ENCODE measurements at places on chromosomes 6 and 20.
A peak's percentile ranks its signal among the peaks of the same experiment; 100 is the strongest.

- no peak for DNase-seq
Observed at GRCh38 chr6:129276986-129277385, 394.0 kb downstream of the LAMA2 start.

GRCh38 chr20:35768731-35769664 is 2.8 kb upstream of the PHF20 start:
- DNase-seq = peak; percentile 96

DNA sequence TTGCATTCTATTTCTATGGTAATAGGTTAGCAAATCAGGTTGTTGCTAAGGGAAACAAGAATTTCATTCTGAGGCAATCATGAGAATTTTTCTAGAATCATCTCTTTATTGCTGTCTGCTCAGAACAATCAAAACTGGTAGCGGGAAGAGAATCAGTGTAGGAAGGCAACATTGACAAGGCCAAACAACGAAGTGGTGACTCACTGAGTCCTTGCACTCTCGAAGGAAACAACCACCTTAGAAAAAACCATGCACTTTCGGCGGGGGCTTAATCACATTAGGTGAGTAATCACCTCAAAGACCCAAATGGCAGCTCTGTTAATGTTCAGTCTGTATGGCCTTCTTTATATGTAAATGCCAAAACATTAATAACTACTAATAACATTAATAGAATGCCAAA is 78.8 kb upstream of the MAP7 start:
- peak; percentile 72 for DNase-seq

GRCh38 chr6:148440877-148441453 is 98.3 kb downstream of the SASH1 start:
- peak; percentile 74 for DNase-seq

- DNase-seq = no peak
Observed at GRCh38 chr20:58580474-58580835, 65.3 kb upstream of the APCDD1L start.

DNA sequence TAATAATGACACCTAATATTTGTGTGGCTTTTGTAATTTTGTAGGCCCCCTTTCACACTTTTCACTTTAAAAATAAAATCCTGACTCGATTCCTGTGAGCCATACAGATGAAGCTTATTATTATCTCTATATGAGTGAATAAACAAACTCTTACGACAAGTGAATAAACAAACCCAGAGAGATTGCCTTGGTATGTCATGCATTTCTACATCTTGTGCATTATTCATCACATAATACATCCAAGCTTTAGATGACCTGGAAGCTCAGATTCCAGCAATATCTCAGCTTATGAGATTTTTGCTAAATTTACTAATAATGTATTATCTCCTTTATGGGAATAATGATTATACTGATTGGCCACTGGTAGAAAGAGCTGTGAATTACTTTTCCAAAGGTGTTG is 248.2 kb downstream of the TBX18 start:
- no peak for DNase-seq

- DNase-seq = peak; percentile 10
Observed at GRCh38 chr6:1552296-1552761, 57.4 kb upstream of the FOXC1 start.

GRCh38 chr20:53359425-53359824 is 234.2 kb downstream of the ZNF217 start:
- no peak for DNase-seq

GRCh38 chr6:37488476-37488875 is 11.2 kb downstream of the CCDC167 start:
- no peak for DNase-seq

DNA sequence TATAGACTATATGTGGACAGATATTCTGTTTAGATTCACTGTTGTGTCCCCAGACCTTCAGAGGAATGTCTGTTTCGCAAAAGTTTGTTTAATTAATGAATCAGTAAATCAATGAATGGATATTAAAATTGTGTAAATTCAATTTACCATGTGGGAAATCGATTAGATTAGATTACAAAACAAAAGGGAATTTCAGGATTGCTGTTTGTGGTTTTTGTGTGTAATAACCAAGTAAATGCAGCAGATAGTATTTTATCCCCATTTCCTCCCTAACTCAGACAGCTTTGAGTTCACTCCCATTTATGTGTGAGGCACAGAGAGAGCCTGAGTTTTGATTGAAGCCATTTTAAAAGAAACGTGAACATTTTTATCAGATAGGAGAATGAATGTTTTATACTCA is 214.8 kb downstream of the ADGB start:
- peak; percentile 16 for DNase-seq

- DNase-seq = peak; percentile 29
Observed at GRCh38 chr6:3405182-3405518, 51.7 kb downstream of the SLC22A23 start.

GRCh38 chr6:130293800-130294199 is 71.0 kb upstream of the SAMD3 start:
- peak; percentile 74 for DNase-seq

DNA sequence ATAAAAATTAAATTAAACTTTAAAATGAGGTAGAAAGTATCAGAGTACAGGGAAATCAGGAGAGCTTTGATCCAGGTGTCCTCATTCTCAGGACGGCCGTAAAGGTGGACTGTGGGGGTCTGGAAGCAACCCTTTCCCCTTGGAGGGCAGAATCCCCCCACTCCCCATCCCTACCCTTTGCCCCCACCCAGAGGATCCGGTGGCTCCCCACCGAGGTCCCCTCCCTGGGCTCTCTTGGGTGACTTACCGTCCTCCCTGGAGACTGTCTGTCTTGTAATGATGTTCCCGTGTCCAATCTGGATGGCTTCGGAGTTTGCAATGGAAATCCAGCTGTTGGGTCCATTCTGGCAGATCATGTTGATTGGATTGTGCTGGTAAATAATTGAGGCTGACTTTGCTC is 7.3 kb downstream of the ZBP1 start:
- no peak for DNase-seq

- peak; percentile 78 for DNase-seq
Observed at GRCh38 chr6:16764188-16764950, 3.1 kb upstream of the ATXN1 start.

DNA sequence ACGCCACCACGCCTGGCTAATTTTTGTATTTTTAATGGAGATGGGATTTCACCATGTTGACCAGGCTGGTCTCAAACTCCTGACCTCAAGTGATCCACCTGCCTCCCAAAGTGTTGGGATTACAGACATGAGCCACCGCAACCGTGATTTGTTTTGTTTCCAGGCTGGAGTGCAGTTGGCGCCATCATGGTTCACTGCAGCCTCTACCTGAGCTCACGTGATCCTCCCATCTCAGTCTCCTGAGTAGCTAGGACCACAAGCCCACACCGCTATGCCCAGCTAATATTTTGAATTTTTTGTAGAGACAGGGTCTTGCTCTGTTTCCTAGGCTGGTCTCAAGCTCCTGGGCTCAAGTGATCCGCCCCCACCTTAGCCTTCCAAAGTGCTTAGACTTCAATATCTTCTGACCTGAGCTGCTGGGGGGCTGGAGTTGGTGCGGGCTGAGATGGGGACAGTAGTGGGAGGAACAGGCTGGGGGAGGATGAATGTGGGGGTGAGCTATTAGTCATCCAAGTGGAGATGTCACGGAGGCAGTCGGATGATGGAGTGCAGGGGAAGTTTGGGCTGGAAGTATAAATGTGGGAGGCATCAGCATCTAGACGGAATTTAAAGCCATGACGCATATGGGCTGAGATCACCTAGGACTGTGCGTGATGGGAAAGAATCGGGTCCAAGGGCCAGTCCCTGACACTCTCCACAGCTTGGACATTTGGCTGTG is 23.1 kb upstream of the ZMYND8 start:
- peak; percentile 73 for DNase-seq

- DNase-seq = no peak
Observed at GRCh38 chr20:35561671-35562070, 19.8 kb downstream of the ERGIC3 start.

- DNase-seq = peak; percentile 33
Observed at GRCh38 chr6:53651764-53652401, 13.7 kb downstream of the KLHL31 start.

DNA sequence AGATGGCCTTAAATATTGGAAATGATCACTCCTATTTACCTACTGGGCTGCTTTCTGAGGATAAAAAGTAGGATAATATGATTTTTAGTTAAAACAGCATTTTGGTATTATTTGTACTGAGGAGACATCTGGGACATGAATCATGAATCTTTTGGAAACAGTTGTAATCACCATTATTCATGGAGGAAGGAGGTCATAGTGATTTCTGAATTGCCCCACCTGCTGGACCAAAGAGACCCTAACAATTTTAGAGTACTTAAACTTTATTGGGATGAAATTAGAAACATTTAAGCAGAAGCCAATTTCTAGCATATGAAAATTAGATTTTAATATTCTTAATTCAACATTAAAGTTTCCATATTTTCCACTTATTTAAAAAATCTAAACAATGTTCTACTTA is 108.4 kb upstream of the SIM1 start:
- DNase-seq = peak; percentile 47

- no peak for DNase-seq
Observed at GRCh38 chr20:939606-940005, 23.5 kb upstream of the ANGPT4 start.

DNA sequence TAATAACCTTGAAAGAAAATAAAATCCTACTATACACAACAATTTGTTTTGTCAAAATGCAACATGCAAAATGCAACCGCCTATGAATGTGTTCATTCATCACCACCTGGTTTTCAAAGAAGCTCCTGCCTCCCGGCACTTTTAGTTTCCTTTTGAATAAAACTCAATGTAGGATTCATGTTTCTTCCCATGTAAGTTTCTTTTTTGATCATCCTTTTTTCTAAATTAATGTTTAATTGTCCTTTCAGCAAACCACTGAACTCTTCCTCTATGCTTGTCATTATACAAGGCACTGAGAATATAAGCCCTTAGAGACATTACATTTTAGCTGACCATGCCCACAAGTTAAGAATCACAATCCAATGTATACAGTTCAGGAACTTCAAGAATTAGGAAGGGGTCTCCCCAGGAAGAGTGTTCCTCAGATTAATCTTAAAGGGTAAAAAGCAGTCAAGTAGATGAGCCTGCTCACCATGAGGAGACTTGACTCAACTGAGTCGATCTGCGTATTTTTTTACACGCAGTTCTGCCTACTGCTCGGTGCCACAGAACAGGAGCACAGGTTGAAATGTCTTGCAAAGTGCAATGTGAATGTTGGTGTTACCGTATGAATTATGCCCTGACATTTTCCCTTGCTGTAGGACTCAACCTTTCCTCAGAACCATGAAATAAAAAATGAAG is 7.2 kb upstream of the THEMIS start:
- no peak for DNase-seq

GRCh38 chr6:34341481-34341971 is 50.9 kb downstream of the NUDT3 start:
- DNase-seq = peak; percentile 60

GRCh38 chr6:33705955-33706725 is 5.4 kb downstream of the UQCC2 start:
- no peak for DNase-seq

DNA sequence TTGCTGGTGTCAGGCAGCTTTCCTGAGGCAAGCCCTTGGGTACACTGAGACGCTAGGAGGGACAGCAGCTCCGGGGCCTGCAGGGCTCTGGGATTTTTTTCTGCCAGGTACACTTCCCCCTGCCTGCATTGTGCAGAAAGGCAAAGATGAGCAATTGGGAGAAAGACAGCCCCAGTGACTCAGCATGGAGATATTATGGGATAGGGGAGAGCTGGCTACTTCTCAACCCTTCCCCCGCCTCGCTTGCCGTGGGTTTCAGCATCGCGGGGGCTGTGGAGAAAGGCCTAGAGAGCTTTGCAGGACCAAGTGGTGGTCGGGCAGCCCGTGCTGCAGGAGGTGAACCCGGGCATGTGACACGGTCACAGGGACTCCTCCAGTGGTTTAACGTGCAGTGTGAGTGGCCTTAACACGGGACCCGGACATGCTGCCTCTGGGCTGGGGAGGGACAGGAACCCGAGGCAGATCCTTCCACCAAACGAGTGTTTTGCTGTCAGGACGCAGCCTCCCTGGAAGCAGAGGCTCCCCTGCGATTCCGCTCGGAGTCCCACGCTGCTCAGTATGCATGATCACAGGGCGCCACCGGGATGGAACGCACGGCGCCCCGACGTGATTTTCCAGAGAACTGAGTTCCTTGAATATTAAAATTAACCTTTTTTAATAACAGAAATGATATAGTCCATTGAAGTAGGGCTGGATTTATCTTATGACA is 139.9 kb downstream of the CDH4 start:
- no peak for DNase-seq

DNA sequence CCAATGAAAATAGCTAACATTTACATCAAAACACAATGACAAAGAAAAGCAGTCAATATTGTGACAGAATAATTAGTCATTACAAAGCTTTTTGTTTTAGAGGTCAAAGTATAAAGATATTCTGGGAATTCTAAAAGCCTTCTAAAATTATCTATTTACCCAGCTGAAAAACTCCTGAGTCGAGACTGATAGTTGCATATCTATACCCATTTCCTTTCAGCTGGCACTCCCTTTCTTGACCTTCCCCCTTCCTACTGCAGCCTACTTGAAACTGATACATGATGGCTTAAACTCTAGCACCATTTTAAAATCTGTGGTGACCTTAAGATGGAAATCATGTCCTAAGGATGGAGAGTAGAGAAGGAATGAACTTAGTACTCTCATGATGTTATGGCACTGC is 38.6 kb downstream of the LMBRD1 start:
- DNase-seq = no peak

GRCh38 chr6:16633465-16633864 is 127.8 kb downstream of the ATXN1 start:
- no peak for DNase-seq

GRCh38 chr6:72651174-72651573 is 29.3 kb downstream of the KCNQ5 start:
- DNase-seq = no peak

DNA sequence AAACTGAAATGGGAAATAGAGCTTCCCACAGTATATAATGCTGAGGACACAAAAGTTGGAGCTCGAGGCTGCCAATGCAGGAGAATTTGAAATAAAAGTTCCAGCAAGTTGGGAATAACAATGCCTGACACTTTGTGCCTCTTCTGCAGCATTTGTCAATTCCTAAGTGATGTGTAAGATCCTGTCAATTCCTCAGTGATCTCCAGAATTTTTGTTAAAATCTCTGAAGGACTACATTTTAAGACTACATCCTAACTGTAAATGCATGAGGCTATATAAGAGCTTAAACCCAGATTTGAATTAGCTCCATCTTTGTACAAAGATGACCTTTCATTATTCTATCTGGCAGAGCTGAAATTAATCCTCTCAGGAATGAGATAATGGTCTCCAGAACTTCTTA is 208.2 kb downstream of the COL12A1 start:
- no peak for DNase-seq

DNA sequence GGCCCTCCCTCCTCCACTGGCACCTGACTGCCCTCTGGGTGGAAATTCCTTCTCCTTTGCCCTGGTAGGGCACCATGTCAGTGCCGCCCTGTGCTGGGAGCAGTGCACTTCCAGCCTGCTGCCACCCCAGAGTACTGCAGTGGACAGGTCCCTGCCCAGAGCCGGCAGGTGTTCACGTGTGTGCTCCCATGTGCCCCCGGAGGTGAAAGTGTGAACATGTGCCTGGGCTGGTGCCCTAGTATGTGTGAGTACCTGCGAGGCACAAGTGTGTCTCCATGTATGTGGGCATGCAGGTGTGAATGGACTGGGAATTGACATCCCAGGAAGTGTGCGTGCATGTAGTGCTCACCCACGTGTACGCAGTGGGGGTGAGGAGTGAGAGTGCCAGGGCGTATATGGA is 29.4 kb downstream of the SDCBP2 start:
- no peak for DNase-seq

- no peak for DNase-seq
Observed at GRCh38 chr6:33168284-33168601, 24.0 kb downstream of the COL11A2 start.

- no peak for DNase-seq
Observed at GRCh38 chr20:33837096-33837830, 26.1 kb downstream of the CHMP4B start.

GRCh38 chr20:4267242-4267641 is 251.9 kb upstream of the RNF24 start:
- DNase-seq = no peak

All from astrocyte of the spinal cord (primary cell).